COLO829 (cell line): ENCODE measurements at places on chromosomes 3 and 15.

- DNase-seq = peak; percentile 28
Observed at GRCh38 chr3:75001330-75001729, 386.9 kb upstream of the CNTN3 start.

DNA sequence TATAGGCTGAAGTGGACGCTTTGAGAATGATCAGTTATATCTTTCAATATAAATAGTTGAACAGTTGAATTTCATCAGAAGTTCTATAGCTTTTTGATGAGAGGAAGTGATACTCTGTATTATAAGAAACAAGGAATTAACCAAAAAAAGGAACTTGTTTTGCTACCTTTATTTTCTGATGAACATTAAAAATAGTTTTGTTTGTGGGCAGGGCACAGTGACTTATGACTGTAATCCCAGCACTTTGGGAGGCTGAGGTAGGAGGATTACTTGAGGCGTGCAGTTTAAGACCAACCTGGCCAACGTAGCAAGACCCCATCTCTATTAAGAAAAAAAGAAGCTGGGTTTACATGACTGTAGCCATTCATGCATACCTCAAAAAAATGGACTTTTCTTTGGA is 16.7 kb downstream of the BLOC1S6 start:
- DNase-seq = no peak

DNA sequence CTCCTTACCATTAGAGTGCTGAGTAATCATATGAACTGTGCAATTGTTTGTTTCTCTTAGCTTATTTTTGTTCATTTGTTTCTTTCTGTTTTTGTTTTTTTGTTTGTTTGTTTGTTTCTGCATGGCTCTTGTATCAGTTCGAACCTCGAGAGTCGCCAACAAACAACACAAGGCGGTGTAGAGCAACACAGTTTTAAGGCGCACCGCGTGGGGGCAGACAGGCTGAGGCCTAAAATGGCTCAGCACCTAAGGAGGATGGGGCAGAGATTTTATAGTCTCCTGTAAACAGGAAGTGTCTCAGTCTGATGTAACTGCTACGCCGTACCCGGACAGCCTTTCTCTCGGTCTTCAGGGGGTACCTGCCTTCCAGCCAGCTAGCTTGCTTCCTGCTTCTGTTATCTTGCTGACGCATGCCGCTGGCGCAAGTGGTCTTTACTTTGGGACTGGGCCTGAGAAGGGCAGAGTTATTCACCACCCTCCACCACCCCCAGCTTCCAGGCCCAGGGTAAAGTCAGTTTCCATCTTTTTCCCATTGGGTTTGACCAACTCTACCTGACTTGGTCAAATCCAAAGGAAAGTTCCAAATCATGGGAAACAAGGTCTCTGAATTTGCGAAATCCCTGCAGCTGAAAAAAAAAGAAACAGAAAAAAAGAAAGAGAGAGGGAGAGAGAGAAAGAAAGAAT is 25.8 kb upstream of the MFGE8 start:
- no peak for DNase-seq

DNA sequence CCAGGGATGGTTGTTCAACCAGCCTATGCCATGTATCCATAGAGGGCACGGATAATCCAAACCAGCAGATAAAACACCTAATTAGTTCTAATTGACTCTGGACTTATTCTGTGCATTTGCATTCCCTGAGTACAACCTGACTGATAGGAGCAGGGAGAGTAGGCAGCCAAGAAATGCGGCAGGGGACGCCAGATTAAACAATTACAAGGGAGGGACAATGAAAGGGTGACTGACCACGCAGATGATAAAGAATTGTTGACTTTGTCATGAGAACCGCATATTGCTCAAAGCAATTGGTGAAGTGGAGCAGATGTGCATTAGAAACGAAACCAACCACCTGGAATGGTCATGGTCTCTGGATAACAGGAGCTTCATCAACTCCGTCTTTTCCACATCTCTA is 369.1 kb upstream of the FRG2C start:
- DNase-seq = no peak

DNA sequence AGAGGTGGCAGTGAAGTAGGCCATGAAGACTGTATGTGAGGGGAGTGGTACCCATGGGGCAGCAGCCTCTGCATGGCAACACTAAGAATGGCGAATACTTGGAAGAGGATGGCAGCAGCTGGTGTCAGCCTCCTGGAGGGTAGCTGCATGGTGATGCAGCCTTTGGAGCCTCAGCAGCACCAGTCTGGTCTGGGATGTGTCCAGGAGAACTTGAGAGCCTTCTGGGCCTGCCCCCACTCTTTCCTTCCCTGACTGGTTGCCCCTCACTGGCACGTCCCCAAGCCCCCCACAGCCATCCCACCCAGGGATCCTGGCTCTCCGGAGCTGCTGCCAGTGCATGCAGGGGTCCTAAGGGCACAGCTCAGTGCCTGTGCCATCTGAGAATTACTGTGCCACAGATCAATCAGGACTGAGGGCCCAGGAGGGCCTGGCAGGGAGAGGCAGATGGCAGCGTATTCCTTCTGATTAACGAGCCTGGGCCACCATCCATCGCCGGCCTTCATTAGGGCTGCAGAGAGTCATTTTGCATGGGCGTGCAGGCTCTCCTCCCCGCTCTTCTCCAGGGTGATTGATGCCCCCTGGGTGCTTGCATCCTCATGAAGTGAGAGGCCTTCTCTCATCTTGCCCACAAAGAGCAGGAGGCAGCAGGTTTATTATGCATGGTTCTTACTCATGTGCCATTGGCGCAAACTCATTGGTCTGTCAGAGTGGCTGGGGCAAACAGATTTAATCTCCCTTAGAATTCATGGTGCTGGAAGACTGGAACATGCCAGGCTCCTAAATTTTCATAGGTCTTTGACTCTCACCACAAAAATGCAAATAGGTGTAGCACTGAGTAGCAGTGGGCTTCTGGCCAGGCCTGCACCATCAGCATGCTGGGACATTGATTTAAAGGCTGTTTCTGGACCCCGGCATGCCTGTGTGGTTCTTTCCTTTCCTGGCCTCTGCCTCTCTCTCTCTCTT is 116.8 kb downstream of the EPHB1 start:
- no peak for DNase-seq

DNA sequence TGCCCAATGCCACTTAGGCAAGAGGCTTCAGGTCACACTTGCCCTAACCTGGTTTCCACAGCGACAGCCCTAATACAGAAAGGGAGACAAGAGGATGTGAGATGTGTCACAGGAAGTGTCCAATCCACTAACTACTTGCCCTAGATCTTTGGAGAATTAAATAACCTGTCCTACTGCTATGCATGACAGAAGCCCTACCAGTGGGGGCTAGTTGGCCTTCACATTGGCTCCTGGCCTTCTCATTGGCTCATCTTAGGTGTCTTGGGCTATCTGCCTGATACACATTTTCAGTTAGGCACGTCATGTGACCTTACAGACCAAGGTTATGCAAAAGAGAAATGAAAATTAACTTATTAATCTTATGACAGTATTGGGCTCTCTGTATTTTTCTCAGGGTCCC is 449.9 kb downstream of the FHIT start:
- DNase-seq = no peak

- no peak for DNase-seq
Observed at GRCh38 chr3:52719618-52720017, 13.7 kb downstream of the SPCS1 start.

- no peak for DNase-seq
Observed at GRCh38 chr3:136678981-136679380, 73.2 kb downstream of the STAG1 start.

DNA sequence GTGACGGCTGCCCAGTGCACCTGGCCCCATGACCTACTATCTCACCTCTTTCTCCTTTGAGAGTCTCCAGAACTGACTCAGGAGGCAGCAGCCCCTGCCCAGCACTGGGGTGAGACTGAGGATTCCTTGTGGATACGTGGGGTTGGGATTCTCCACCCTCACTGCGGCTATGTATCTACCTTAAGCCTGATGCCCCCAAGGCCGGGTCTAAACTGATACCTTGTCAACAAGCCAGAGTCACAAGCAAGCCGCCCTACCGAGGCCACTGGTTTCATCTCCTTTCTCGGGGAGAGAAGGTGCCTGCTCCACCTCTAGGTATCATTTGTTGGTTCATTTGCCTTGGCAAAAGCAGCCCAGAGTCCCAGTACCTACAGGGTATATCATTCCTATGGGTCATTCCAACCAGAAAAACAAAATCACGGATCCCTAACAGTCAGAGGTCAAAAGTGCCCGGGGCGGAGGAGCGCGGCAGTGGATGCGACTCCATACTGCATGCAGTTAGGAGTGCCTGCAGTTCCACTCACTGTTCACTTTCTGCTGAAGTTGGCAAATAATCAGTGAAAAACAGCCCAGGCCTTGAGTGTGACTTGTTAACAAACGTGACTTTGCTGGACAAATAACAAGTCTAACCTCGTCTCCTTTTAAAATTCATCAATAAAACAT is 47.5 kb downstream of the ABTB1 start:
- DNase-seq = no peak

- no peak for DNase-seq
Observed at GRCh38 chr3:133573629-133574194, at the start of gene CDV3. Gene CDV3 (plus strand): TSS chr3:133573686. CDS start chr3:133574045, 359 bp downstream.
